ENCODE measurements at places on chromosomes 2 and 18.
A peak's percentile ranks its signal among the peaks of the same experiment; 100 is the strongest.

DNA sequence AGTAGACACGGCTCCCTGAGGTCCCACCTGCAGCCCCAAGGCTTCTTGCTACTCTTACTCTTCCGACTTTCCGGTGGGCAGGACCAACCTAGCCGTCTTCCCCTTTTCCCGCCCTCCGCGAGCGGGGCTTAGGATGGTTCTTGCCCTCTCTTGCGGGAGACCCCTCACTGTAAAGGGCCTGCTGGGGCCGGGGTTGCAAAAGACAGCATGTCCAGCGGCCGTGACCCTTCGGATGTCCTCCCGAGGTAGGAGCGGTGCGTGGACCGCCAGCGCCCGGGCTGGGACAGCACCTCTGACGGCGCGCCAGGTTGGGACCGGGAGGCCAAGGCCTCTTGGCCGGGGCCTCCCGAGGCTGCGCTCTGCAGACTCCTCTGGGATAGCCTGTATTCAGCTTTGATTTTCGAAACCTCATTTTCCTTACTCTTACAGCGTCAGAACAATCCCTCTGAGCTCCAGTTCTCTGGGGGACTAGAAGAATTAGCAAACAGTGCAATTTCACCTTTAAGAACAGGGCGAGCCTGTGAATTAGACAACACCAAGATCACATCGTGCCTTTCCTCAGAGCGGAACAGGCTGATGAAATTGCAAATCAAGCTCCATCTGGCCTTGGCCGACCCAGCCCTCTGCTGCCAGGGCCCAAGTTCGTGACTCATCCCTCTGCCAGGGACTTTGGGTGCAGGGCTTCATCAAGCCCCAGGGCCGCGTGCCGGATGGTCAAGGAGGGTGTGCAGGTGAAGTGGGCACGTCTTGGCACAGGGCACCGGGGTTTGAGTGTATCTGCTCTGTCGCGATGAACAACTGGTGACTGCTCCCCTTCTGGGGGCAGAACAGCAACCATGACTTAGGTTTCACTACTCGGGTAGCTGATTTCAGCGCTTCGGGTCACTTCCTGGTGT is 777 bp downstream of the MOCOS start:
- DNase-seq = no peak

DNA sequence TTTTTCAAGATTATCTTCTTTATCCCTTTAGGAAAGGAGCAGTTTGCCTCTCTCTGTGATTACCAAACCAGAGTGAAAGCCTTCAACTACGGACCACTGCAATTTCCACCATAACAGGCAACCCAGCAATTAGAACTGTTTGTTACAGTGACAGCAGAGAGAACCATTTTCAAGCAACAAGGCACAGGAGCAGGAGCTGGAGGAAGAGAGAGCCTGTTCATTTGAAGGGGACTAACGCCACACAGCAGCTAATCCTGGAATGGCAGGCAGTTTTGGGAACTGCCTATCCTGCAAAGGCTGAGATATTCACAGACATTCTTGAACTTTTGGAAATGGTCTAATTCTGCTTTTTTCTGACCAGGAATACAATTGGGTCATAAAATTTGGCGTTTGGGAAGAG is 1541.9 kb upstream of the PIK3C3 start:
- no peak for DNase-seq

DNA sequence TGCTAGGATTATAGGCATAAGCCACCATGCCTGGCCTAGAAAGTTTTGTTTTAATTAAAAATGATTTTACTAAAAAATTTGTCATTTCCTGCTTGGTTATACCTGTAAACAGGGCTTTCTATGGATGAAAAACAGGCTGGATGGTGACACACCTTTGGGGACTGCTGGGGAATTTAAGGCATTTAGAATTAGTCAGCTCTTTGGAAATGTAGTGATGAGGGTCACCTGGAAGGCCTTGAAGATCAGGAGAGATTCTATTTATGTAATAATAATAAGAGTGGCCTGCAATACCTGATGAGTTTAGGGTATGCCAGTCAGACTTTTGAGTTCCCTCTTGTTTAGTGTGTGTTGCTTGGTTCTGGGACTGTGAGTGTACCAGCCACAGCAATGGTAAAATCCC is 51.1 kb downstream of the RALBP1 start:
- no peak for DNase-seq

DNA sequence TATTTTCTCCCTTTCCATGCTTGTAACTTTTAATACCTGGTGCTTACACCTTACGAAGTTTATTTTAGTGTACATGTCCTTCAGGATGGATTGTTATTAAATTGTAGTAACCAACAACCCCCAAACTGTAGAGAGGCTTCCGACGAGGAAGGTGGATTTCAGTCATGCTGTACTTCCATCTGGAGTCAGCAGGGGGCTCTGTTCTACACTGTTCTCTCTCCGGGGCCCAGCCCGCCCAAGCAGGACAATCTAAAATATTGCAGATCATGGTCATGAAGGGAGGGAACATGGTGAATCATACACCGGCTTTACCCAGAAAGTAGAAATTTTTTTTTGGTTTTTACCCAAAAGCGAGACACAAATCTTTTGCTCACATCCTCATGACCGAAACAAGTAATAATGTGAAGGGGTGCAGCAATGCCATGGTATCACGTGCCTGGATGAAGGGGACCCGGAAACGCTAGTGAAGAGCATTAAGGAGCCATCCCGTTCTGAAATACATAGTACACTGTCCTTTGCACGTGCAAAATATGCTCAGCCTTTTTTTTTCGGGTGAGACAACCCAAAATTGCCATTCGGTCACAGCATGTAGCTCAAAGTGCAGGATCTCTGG is 884.8 kb downstream of the EPHA4 start:
- peak; percentile 19 for DNase-seq

DNA sequence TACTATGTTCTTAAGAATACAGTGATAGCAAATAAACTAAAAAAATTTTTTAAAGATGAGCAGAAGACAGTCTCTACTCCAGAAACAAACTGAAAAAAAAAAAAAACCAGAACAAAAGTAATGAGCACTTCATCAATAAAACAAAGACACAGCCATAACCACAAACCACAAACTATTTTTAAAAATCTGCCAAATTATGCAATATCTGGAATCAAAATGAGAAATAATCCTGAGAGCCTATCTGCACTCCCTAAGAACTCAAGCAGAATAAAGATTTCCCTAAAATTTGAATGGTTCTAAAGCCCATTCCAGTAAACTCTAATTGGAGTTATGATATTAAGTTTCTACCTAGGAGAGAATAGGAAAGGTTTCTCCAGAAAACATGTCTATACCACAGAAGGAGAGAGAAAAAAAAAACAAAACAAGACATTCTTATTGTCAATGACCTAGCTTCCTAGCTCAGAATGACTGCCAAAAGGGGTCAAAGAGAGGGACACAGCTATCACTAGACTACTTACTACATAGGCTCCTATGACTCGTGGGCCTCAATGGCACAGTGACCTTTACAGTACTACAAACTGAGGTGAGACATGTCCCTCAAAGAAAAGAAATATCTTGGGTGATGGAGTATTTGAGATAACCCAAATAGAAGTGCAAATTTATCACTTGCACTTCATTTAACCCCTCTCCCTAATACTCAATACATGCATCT is 262.8 kb downstream of the ZEB2 start:
- DNase-seq = no peak

- no peak for DNase-seq
Measured at GRCh38 chr2:129847043-129847442, 132.4 kb upstream of the RAB6C start.

DNA sequence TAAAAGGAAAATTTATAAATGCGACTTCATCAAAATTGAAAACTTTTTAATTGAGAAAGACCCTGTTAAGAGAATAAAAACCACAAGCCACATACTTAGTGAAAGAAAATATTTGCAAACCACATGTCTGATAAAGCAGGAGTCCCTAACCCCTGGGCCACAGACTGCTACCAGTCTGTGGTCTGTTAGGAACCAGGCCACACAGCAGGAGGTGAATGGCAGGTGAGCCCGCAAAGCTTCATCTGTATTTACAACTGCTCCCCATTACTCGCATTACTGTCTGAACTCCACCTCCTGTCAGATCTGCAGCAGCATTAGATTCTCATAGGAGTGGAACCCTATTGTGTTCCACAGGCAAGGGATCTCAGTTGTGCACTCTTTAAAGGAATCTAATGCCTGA is 95.5 kb upstream of the CRACDL start:
- DNase-seq = no peak

DNA sequence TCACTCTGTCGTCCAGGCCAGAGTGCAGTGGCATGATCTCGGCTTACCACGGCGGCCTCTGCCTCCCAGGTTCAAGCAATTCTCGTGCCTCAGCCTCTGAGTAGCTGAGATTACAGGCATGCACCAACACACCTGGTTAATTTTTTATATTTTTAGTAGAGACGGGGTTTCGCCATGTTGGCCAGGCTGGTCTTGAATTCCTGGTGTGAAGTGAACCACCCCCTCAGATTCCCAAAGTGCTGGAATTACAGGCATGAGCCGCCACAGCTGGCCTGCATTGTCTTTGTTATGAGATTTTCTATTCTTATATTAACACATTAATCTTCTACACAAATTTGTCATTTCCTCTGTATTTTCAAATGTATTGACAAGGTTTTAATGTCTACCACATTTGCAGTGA is 75.2 kb downstream of the SEPTIN10 start:
- no peak for DNase-seq

DNA sequence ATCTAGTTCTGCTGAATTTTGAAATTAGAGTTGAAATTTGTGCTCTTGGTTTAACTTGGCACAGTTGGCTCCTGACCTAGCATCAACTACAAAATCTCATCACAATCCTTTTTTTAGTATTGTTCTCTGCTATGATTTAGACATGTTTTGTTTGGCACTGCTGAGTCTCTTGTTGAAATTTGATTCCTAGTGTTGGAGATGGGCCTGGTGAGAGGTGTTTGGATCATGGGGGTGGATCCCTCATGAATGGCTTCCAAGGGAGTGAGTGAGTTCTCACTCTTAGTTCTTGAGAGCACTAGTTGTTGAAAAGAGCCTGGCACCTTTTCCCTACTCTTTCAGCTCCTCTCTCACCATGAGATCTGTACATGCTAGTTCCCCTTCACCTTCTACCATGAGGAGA is 605.6 kb upstream of the SLC39A10 start:
- DNase-seq = no peak

DNA sequence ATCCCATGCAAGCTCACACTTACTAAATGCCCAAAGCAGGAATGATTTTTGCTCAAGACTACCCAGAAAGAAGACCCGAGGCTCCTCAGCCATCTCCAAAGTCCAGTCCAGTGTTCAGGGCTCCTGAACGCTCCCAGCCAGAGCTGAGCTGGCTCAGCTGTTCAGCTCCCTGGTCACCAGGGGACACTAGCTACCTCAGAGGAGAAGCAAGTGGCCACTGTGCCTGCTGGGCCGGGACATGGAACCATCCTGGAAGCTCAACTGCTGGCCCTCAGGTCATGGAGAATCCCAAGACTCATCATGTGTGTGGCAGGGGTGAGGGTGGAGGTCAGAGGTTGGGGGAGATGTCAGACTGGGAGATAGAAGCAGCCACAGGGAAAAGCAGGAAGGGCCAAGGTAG is 89.0 kb downstream of the GALNT14 start:
- DNase-seq = no peak

DNA sequence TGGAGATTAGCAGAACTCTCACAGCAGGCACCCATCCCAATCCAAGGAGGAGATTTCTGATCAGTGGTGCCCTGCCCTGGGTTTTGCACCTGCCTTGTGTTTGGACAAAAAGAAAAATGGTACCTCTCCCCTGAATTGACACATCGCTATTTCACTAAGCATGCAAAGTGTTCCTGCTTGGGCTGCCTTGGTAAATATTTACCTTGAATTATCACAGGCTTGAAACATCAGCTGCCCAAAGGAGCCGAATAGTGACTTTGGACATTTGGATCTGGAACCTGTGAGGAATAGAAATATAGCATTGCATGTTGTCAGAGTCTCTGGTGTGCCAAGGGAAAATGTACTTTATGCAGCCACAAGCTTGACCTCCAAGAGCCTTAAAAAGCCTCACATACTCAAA is 926.4 kb upstream of the FANCL start:
- DNase-seq = no peak

GRCh38 chr2:174764280-174765255 is at the start of gene CHRNA1:
CHRNA1 (minus strand) TSS chr2:174764472; CDS start chr2:174764394, 78 bp downstream.
- DNase-seq = no peak
